ENCODE measurements at places on chromosomes 2 and 18. TPM values are rescaled to one million over a fixed set of nuclear protein-coding genes. Genes with fewer than 3 reads are reported as not detected.

DNA sequence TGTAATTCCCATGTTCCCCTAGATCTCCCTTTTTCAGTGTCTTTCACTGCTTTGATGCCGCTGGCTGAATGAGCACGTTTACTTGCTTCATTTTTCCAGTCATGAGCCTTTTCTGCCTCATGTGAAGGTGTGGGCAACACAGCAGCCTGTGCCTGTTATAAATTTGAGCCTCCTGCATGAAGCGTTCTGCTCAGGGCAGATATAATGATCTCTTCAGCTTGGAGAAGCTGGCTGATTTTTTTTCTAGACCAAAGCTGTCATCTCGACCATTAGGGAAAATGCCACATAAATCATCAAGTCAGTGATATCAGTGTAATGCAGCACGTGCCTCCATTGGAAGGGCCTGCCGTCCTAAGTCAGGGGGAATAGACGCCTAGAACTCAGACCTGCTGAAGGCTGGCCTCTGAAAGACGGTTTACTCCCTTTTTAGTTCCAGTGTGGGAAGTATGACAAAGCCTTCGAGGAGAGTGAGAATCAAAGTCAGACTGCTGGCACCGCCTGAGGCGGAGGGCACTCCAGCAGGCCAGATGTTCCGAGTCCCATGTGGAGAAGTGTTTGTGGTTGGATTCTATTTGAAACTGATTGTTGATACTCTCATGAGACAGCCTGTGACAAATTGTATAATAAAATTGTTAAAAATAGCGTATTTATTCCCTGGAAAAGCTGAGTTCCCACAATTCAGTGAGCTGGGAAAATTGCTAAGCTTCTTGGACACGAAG, 196.5 kb downstream of the MYO1B start:
- DNase-seq, result no peak

DNA sequence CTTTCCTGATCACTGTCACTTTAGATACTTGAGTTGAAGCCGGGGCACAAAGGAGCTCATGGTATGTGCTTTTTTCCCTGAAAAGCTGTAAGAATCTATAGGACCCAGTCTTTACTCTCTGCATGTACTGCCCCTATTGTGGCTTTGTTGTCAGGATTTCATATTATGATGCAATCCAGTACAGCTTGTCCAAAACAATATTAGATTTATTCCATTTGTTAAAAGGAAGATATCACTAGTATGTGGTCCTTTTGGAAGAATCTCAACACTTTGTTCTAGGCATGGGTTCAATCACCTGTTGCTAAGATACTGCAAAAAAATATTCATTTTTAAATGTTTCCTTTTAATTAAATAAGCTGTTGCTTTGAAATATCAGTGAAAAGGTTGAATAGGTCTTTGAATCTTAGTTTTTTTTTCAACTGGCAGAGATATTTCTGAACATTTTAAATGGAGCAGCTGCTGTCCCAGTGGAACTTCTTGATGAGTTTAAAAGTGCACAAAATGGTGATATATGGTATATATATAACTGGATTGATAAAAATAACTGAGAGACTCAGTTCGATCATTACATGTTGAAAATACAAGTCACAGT, 256.6 kb upstream of the NT5C1B start:
- no peak for DNase-seq

GRCh38 chr18:61400716-61401115, 67.5 kb downstream of the CDH20 start:
- peak; percentile 10 for DNase-seq

DNA sequence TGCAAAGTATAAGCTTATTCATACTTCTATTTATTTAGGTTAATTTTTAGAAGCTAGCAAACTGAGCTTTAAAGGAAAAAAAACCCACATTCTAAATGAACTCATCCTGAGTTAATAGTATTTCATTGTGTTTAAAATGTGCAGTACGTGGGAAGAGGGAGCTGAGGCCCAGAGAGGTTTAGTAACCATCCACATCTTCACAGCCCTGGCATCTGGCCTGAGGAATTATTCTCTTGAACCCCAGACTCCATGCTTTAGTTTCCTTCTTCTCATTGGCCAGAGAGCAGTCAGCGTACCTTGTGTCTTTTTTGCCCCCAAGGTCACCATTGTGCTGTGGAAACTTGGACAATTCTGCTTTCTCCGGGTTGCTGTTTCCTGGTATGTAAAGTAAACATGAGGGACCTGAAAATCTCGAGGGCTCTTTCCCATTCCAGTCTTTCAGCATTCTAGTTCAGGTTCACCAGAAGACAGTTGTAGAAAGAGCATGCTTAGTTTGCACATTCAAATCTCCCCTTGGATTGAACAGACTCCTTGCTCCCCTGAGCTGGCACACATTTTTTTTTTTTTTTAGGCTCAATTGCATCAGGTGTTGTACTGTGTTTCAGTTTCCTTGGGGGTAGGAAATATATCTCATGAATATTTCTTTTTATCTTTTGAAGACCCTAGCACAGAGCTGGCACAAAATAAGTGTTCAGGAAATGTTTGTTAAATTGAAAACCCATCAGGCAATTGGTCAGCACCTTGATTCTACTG, 81.4 kb downstream of the MYCN start:
- no peak for DNase-seq

- DNase-seq, result no peak
These were observed 1094.6 kb upstream of the CDH2 start for GRCh38 chr18:29271501-29271900.

- no peak for DNase-seq
These were observed 12.8 kb upstream of the GBX2 start for GRCh38 chr2:236180831-236181453.

ACKR3 gene
- 3.6 TPM for total RNA-seq

CCDC148 gene
- total RNA-seq, result 1.2 TPM

Measured in glomerular endothelial cell (primary cell).